ENCODE measurements at places on chromosomes 2 and 18.
A peak's percentile ranks its signal among the peaks of the same experiment; 100 is the strongest.

DNA sequence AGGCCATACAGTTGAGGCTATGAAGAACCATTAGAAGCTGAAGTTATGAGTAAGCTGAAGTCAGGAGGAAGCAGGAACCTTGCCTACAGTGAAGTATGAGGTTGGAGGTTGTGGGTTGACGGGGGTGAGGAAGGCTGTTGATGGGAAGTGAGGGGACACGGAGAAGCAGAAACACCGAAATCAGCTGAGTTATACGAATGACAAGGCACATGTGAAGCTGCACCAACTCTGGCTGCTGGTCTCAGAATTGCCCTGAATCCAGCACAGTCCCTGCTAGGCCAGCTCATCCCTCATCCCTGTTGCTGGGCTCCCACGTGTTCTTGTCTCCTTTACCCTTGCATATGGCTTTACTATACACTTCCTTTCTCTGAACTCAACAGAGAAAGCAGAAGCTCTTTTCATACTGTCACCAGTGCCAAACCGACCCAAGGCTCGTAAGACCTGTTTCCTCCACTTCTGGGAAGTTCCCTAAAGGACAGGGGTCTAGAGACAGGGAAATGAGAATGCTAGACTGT lies 9.2 kb upstream of the TMEM247 start:
- peak; percentile 78 for DNase-seq

DNA sequence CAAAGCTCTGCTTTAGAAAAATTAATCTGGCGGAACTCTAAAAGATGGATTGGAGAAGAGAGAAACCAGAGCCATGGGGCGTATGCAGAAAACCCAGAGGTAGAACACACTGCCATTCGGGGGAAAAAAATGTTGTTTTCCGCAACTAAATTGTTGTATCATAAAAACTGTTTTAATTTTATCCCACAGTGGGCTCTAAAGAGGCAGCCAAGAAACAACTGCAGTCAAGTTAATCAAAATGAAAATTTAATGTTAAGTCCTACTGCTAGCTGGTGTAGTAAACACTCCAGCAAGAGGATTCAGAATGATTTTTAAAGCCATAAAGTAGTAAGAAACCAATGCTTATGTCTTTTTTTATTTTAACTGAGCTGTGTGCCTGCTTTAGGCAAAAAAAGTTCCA lies 69.1 kb downstream of the GAREM1 start:
- no peak for DNase-seq

GRCh38 chr2:1498176-1498575 lies 84.9 kb downstream of the TPO start:
- DNase-seq: no peak

GRCh38 chr2:206971805-206972204 lies 32.5 kb downstream of the CPO start:
- no peak for DNase-seq
